ENCODE measurements at places on chromosomes 6 and 20. TPM values are rescaled to one million over a fixed set of nuclear protein-coding genes. Genes with fewer than 3 reads are reported as not detected.

Gene GABRR1
- not detected for total RNA-seq

Gene DPPA5
- not detected for total RNA-seq

Gene NFATC2
- 2.3 TPM for total RNA-seq

Gene SUN5
- total RNA-seq, result not detected

Gene CD93
- not detected for total RNA-seq

Gene PLCB1
- total RNA-seq, result 0.81 TPM

Gene ADGRF4
- 0.25 TPM for total RNA-seq

Gene TXLNB
- not detected for total RNA-seq

Gene WFDC5
- total RNA-seq, result not detected

Gene MYL9
- 170 TPM for total RNA-seq

Measured in mesangial cell (primary cell).